ENCODE measurements at places on chromosomes 5 and 9.

DNA sequence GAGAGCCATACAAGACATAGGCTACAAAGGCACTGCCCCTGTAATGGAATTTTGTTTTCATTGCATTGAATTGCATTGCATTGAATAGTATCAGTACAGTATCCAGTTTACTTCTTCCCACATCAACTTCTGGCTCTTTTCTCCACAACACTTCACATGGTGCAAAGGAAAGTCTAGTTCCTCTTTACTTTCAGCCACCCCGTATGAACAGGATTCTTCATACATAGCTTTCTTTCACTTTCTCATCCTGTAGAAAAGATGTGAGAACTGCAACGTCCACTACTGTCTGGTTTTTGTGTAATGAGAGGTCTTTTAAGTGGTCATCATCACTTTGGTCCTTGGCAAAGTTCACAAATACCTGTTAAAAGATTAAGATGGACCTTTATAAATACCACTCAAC, 20.2 kb downstream of the NIPSNAP3B start:
- no peak for DNase-seq

GRCh38 chr9:112615584-112616266, 102.2 kb downstream of the INIP start:
- DNase-seq, result no peak

GRCh38 chr5:179128976-179129375, 68.8 kb downstream of the ZNF354C start:
- DNase-seq, result no peak

DNA sequence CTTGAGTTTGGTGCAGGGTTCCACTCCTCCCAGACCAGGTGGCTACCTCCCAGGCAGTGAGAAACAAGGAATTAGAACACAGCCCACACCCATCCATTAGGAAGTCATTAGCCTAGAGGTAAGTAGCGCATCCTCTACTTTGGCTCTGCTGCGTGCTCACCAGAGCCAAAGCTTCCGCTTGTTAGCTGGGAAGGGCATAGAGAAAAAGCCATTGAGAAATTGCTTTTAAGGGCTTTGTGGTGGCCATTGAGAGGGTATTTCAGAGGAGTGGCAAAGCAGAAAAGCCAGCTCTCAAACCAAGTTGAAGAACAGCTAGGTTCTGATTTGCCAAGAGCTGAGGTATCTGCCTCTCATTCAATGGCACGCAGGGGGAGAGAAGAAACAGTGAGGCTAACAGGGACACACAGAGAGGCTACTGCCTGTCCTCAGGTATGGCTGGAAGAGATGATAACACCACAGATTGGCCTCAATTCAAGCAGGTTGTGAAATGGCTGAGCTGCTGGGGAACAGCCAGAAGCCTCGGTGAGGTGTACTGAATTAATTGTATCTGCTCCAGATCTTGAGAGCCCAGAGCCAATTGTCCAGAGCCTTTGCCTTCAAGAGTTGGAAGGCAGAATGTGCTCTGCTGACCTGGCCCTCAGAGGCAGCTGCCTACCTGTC, 119.4 kb downstream of the NTRK2 start:
- DNase-seq, result no peak

- peak; percentile 32 for DNase-seq
Measured at GRCh38 chr9:6197330-6197729, 18.3 kb upstream of the IL33 start.

GRCh38 chr5:20524991-20525529, 537.1 kb upstream of the CDH18 start:
- no peak for DNase-seq
